Stimulated activated CD8-positive, alpha-beta memory T cell treated with anti-CD3 and anti-CD28 coated beads, Interleukin-15, amount 100 ng/mL, for 48 hours (primary cell): ENCODE measurements at places on chromosomes 12 and 14.

GRCh38 chr12:115918763-115919162, 358.7 kb downstream of the MED13L start:
- no peak for DNase-seq

- no peak for DNase-seq
Observed at GRCh38 chr12:104454997-104455396, 1.8 kb upstream of the CHST11 start.

- DNase-seq: no peak
Observed at GRCh38 chr12:11863478-11863906, 207.2 kb upstream of the BCL2L14 start.

- no peak for DNase-seq
Observed at GRCh38 chr12:132083614-132083940, 60.5 kb downstream of the DDX51 start.
